ENCODE measurements at places on chromosomes 4 and X.
A peak's percentile ranks its signal among the peaks of the same experiment; 100 is the strongest.

GRCh38 chr4:6916587-6917460 lies 7.2 kb downstream of the TBC1D14 start:
- DNase-seq: no peak

- no peak for DNase-seq
Observed at GRCh38 chrX:40012039-40012867, 85.5 kb downstream of the BCOR start.

DNA sequence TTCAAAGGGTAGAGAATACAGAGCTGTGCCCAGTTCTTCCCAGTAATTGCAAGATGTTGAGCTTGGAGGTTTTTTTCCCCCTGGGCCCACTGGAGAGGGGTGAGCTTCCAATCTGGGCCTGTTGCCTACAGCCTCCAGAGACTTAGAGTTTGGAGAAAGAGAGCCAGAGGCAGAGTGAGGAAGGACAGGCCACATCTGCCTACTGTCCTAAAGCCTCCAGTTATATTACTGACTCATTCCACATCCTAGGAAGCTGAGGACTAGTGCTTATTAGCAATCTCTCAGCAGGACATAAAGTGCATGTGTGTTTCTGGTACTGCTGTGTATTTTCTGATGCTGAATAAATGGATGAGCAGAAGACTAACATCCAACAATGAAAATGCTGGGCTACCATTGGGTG lies 181.0 kb upstream of the MAMLD1 start:
- no peak for DNase-seq

DNA sequence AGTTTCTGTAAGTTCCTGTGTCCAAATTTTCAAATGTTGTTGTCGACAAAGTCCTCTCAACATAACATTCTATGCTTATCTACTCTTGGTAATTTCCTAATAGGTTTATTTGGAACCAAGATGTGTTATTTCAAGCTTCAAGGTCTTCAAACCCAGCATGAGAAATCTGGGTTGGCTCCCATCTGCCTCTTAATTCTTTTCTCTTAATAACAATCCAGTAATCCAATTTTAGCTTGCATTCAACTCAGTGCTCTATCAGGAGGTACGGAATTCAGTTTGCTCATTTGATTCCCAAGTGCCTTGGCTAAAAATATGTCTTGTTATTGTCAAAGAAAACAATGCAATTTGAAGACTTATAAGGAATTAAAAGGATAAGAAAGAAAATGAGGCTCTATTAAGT lies 235.5 kb upstream of the MID1 start:
- no peak for DNase-seq

- no peak for DNase-seq
Observed at GRCh38 chr4:73714647-73715046, 25.7 kb upstream of the CXCL8 start.

DNA sequence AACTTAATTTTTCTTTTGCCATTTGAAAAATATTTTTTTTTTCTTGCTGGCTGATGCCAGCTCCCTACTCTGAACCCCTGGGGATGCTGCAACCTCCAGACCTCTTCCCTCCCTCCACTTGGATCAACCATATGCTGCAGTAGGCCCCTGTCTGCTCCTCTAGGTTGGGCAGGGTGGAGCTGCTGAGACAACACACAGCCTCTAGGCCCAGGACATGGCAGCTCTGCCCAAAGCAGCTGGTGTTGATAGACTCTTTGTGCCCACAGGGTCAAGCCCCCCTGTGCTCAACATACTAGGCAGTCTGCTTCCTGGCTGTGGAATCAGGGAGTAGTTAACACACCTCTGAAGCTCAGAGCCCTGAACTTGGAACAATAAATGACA lies 19.9 kb upstream of the CLNK start:
- no peak for DNase-seq

DNA sequence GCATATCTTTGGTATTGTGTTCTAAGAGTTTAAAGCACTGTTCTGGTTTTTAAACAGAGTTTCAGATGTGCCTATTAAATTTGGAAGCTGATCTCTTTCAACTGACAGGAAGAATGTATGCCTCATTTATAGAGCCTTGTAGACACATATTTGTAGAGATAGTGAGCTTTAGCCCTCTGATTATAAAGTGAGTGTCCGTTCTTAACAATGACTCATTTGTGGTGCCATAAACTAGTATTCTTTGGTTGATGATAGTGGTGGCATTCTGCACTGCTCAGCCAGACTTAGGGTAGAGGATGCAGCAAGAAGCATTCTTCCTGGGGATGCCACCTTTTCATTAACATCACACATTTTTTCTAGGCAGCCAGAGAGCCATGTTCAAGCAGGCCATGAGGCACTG lies 121.7 kb downstream of the TLL1 start:
- no peak for DNase-seq

DNA sequence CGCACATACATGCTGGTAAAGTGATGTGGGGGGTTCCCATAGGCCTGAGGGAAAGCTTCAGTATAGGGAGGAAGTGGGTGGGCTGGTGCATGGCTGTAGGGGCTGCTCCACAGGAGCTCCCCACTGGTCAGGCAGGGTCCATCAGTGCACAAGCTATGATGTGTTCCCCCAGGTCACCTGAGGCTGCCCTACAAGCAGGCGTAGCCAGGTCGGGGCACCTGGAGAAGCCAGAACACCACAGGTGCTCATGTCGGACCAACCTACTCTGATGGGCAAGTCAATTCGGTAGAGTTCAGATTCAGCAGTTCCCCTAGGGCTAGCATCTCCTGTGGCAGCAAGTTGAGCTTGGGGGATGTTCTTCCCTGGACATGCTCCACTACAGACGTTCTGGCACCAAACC lies 103.3 kb upstream of the EPHA5 start:
- DNase-seq: no peak

DNA sequence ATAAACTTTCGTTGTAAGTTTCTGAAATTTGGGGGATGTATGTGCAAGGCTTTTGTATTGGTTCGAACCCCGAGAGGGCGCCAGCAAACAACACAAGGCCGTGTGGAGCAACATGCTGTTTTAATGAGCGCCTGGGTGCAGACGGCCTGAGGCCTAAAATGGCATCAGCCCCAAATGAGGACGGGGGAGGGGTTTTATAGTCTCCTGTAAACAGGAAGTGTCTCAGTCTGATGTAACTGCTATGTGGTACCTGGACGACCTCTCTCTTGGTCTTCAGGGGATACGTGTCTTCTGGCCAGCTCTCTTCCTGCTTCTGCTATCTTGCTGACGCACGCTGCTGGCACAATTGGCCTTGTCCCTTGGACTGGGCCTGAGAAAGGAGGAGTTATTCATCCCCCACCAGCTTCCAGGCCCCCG lies 1348.0 kb downstream of the ADGRL3 start:
- DNase-seq: no peak

DNA sequence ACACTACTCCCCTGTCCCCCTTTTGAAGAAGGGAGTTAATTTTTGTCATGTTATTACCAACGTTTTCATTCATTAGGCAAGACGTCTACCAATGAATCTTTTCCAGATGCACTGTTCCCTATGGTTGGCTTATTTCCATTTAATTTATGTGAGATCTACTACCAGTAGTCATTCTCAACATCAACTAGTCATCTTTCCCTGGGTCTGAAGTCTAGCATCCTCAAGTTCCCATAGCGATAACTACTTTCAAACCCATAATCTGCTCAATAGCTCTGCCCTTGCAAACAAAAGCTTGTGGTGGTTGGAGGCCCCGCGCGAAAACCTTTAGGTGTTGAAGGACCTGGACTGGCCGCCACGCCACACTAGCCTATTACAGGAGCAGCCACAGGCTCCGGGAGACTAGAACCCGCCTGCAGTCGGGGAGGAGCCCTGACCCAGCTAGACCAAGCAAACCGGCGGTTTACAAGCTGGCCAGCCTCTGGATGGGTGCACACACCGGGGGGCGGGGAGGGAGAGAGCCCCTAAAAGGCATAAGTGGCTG lies 746 bp downstream of the PPAT start:
- peak; percentile 91 for DNase-seq

- DNase-seq: no peak
Observed at GRCh38 chr4:119207051-119207450, 5.5 kb upstream of the USP53 start.

GRCh38 chr4:141571362-141571761 lies 65.0 kb upstream of the IL15 start:
- no peak for DNase-seq

DNA sequence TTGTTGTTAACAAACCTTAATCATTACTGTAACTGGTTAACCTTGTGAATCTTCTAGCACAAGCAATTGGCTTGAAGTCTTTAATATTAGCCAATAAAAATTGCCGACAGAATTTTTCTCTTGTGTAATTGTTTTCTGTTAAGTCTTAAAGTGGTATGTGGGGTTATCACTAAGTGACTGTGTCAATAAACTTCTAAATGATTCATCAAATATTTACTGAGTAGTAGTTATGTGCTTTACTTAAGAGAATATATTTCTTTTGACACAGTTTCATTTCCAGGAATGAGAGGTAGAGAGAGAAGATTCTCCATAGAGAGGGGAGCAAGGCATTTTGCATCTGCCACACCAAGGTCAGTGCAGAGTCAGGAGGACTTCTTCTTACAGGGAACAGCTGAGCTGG lies 2361.6 kb upstream of the AGA start:
- DNase-seq: no peak

- DNase-seq: no peak
Observed at GRCh38 chr4:3419836-3420605, 21.7 kb upstream of the HGFAC start.

DNA sequence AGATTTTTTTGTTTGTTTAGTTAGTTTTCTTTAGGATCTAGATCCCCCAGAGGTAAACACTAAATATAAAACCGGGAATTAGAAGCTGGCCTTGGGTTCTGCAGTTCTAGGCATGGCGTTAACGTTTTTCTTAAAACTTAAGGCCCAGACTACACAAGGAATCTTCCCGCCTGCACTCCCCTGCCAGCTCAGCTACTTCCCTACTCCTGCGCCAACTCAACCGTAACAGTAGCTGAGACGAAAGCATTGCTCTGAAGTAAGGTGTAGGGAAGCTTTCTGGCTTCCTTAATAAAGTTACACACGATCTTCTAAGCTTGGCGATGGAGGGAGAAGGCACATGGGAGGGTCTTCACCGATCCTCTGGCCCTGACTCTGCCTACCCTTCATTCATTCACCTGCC lies 37.1 kb downstream of the CPE start:
- DNase-seq: no peak

GRCh38 chrX:110341189-110342035 lies 17.2 kb upstream of the RTL9 start:
- no peak for DNase-seq

- DNase-seq: no peak
Observed at GRCh38 chr4:173236301-173236700, 67.7 kb downstream of the GALNT7 start.

DNA sequence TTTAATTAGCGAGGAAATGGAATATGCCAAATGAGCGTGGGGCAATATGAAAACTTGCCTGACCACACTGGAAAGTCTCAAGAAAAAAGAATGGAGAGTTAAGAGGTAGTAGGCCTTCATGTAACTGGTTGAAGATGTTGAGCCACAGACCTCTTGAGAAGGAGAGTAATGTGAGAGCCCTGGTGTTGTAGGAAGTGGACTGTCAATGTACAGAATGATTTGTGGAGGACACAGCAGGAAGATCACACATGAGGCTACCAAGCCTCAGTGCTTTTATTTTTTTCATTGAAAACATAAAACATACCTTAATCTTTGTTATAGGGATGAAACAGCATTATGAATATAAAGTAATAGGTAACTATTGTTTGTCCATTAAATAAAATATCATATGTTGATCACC lies 331.6 kb downstream of the UNC5C start:
- DNase-seq: no peak

- peak; percentile 24 for DNase-seq
Observed at GRCh38 chrX:154008521-154008920, 11.2 kb downstream of the IRAK1 start.

DNA sequence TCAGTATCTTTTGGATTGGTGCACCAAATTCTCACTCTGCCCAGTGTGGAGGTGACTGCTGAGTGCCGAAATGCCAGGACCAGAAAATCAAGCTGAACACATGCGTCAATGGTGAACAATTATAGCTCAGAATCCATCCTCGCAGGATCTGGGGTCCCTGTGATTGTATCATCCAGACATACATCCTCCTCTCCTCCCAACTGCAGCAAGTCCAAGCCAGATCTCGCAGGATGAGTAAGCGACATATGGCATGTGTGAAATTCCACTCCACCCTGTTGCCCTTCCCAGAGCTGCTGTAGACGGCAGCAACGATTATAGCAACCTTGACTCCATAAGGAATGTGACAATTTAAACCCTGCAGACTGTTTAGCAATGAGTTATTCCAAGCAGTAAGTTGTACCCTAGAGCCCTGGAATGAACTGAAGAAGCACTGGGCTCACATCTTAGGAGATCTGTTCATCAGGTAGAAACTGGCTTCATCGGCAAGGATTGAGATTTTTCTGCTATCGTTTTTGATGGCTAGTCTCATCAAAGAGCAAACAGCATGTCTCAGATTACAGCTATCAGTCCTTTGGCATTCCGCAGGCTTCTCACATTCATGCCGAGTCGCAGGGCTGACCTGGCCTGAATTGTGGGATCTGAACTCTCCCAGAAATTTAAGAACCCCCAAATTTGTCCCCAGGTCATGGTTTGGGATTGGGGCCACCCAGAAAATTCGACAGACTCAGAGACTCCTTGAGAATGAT lies 35.5 kb upstream of the SORBS2 start:
- DNase-seq: no peak

- DNase-seq: peak; percentile 5
Observed at GRCh38 chr4:101961144-101961543, 170.6 kb downstream of the BANK1 start.

GRCh38 chrX:124651031-124651430 lies 304.7 kb downstream of the SH2D1A start:
- DNase-seq: peak; percentile 43

DNA sequence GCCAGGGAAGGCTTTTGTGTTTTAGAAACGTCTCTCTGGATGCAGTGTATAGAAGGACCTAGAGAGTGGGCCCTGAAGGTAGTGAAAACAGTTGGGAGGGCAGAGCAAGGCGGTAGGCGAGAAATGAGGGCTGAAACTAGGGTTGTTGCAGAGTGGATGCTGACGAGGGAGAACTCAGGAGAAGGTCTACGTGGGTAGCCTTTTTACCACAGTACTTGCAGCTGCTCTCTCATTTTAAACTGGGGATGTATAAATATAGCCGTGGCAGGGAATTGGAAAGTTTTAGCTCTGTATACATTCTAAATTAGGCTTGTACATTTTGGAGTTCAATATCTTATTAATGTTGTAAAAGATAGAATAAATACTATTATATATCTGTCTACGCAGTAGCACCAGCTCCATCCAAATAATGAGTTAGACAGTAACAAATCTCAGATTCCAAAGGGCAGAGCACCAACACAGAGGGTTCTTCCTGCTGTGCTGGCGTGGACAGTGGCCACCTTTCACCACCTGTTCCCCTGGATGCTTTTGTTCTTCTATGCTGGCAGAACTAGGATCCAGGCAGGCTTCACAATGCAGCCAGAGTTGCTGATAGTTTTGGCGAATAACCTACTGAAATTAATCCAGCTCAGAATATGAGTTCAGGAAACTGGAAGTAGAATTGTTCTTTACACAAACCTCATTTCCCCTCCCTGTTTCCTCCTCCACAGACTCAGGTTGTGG lies 31.7 kb downstream of the CCNG2 start:
- DNase-seq: peak; percentile 32

- no peak for DNase-seq
Observed at GRCh38 chr4:54157606-54158005, 57.6 kb downstream of the GSX2 start.
